ENCODE measurements at places on chromosomes 2 and 18.

GRCh38 chr2:209441541-209441940, 17.7 kb downstream of the MAP2 start:
- no peak for DNase-seq

DNA sequence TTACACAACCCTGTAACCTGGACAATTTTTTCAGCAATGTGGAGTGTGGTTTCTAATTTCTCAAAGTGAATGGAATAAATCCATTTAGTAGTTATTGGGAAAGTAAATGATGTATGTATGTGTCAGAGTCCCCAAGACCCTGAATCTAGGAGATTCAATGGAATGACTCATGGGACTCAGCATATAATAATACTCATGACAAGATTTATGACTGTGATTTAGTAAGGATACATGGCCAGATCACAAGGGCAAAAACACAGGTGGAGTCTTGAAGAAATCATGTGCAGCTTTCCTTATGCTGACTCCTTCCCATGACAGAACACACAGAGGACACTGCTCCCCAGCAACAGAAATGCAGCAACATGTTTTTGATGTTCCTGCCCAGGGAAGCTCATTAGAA, 1877.7 kb upstream of the LRRTM1 start:
- no peak for DNase-seq

DNA sequence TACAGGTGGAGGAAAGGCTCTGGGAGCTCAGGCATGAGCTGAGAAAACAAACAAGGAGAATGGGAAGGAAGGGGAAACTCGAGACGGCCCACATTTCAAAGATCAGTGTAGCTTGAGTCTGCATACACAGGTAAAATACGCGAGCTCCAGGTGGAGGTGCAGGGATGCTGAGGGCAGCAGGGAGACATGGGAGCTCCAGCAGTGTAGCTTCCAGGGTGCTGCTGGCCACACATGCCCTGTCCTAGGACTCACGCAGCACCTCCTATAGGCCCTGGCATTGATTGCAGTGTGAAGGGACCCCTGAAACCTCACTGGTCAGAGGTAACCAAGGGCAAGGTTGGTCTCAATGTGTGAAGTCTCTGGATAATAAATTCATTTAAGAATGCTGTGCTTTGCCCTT, 362.8 kb upstream of the HS6ST1 start:
- no peak for DNase-seq

DNA sequence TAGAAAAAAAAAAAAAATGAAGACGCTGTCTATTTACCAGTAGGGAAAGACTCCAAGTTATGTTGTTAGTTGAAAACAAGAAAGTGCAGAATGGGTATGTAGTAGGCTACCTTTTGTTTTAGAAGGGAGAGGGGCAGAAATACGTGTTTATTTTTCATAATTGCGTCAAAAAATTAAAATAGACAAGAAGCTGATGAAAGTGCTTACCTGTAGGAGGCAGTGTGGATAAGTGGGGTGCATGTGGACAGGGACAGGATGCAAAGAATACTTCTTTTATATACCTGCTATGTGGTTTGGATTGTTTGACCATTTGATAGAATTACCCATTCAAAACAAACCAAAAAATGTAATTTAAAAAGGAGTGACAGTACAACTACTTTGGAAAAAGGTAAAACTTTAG, 3.0 kb upstream of the GCG start:
- no peak for DNase-seq

- no peak for DNase-seq
These were observed 39.1 kb downstream of the TMEM163 start for GRCh38 chr2:134679745-134680144.

DNA sequence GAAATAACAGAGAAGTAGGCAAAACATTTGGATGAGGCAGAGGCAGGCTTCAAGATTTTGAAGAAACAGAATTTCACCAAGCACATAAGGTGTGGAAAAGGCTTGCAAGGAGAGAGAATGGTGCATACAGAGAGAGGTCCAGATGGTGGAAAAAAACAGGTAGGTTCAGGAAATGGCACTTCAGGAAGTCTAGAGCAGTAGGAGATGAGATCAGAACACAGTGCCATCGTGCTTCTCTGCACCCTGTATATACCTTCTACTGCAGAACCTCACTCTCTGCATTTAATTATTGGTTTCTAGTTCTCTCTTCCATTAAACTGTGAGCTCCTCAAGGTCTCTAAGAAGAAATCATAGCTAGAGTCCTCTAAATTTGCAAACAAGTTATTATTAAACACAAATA, 2.4 kb downstream of the PAIP2B start:
- DNase-seq = no peak

- DNase-seq = no peak
These were observed 13.4 kb downstream of the NOP58 start for GRCh38 chr2:202278944-202279343.

DNA sequence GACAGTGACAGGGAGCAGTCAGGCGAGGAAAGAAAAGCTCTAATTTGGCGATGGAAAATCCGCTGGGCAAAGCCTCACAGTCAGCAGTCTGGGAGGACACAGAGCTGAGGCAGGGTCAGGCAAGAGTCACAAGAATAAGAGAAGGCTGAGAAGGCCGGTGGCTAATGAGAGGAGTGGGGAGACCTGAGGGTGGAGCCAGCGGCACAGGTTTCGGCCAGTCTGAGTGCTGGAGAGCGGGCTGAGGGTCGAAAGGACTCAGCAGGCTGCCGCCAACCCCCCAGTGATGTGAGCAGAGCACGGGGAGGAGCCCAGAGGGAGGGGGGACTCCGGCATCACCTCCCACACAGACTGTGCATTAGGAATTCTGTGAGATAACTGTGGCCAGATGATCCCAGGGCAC, 500.6 kb upstream of the MYT1L start:
- DNase-seq = no peak

DNA sequence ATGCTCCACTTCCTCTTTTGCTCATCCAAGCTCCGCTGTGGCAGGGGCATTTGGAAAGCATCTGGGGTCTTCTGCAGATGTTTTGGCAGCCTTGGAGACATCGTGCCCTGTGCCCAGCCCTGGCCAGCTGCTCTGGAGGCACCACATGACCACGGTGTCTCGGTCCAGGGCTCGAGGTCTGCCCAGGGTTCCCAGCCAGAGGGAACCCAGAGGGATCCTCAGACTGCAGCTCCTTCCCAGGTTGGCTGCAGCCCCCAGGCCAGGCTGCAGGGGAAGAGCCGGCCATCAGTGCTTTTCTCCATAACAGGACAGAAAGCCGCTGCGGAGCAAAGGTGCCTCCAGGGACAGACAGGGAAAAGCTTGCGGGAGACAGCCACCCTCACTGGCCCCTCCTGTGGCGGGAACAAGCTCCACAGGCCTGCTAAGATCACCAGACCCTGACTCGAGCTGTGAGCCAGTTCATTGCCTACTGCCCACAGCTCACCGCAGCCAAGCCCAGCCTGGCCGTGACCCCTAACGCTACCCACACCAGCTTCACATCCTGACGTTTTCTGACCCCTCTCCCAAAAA, 74.7 kb downstream of the SMAD7 start:
- no peak for DNase-seq

- no peak for DNase-seq
These were observed 254.7 kb downstream of the RAD51AP2 start for GRCh38 chr2:17263570-17263968.

GRCh38 chr2:101998896-101999789, 7.4 kb downstream of the IL1R2 start:
- DNase-seq = no peak

- DNase-seq = no peak
These were observed 19.1 kb downstream of the LRP2 start for GRCh38 chr2:169343202-169343601.

- DNase-seq = no peak
These were observed 53.7 kb downstream of the APLF start for GRCh38 chr2:68521037-68521436.

DNA sequence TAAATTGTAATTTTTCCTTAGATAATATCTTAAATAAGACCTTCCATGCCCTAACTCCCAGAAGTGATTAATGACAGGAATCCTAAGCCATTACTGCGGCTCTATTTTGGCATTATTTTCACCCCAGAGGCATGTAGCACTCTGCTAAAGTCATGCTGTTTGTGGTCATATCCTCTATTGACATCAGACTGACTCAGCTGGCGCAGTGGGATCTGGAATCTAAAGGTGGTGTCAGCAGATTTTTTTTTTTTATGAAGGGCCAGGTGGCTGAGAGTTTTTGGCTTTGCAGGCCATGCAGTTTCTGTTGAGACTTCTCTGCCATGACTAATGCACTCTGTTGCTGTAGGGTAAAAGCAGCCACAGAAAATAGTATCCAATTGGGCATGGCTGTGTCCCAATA, 64.1 kb upstream of the ACVR1C start:
- DNase-seq = no peak

DNA sequence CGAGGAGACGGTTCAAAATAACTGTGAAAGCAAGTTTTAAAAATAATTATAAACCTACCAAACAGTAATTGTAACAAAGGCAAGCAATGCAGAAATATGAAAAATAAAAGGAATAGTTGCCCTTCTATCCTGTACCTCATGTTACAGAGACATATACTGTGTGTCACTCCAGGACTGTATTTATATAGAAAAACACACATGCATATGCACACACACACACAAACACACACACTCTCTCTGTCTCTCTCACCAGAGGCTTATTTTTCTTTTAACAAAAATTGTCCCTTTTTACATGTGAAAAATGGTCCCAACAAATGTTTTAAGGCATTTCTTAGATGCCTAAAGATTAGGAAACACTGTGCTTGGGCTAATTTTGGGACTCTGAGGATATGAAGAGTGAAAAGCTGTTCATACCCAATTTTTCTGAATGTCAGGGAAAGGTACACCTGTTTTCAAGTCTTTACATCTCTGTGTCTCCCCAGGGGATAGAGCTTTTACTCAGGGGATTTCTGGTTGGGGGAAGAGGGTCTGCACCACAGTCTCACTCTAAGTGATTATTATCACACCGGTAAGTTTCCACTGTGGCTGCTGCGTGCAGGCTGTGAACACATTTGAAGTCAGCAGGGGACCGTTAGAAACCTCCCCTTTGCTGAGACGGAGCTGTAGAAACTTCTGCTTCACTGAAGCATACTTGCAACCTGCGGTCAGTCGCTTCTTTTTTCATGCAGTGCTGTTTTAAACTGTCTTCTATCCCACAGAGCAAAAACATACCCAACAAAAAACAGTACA, 51.4 kb upstream of the SPAG16 start:
- peak; percentile 98 for DNase-seq

DNA sequence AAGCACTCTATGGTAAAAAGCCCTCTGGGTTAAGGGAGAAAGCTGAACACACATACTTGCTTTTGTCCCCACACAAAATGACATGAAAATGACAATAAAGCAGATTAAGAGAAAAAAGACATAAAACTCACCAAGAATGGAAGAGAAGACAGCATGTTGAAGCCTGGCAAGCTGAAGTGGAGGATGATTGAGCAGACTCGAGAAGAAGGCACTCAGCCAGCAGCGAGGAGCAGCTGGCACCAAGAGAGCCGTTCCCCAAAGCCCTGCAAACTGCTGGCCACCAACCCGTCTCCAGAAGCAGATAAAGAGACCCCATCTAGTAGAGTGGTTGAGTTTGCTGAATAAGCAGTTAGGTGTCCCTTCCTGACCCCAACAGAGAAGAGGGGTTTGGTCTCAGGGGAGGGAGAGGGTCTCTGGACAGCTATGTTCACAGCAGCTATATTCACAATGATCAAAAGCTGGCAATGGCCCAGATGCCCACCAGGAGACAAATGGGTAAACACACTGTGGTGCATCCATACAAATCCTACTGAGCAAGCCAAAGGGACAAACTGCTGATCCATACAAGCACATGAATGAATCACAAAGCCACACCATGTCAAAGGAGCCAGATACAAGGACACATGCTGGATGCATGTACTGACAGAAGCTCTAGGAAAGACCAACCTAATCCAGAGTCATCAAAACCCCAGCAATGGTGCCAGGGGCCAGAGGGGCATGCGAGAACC, 36.9 kb downstream of the FAM168B start:
- no peak for DNase-seq

GRCh38 chr2:109346601-109347228, 217.7 kb downstream of the SH3RF3 start:
- no peak for DNase-seq

DNA sequence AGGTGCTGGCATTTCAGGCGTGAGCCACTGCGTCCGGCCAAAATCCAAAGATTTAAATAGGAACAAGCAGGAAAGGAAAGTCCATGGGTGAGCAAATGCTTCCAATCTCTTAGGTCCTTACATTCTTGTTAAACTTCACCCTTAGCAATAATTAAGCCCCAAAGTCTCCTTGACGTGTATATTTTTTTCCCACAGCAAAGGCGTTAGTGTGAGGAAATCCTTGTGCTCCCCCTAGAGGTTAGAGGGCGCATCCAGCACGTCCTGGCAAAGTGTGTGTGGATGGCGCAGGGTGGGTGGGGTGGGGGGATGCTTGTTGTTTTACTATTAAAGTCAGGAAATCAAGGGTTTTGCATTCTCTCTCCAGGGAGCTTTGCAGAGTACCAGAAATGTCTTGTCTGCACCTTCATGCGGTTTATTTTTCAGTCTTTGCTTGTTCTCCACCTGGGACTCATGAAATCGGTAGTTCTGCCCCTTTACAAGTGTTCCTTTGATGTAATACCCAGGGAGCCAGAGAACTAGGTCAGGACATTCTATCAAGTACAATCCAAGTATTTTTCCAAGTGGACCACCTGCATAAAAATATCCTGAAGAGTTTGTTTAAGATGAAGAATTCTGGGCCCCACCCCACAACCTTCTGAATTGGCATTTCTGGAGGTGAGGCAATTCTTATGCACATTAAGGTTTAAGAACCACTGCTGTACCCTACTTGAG, 22.2 kb upstream of the ITSN2 start:
- DNase-seq = no peak

DNA sequence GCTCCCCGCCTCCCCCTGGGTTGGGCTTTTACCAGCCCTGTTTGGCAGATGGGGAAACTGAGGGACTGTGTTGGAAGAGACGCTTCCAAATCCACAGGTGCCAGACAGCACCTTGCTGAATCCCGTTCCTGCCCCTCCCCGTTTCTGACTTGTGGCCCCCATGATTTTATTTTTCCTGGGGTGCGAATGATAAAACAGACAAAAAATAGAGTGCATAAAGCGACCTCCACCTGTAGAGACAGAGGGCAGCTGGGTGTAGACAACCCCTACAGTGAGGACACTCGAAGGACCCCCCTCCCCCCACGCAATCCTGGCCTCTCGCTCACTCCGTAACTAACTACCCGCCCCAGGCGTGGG, 2.2 kb upstream of the CTDSP1 start:
- no peak for DNase-seq

DNA sequence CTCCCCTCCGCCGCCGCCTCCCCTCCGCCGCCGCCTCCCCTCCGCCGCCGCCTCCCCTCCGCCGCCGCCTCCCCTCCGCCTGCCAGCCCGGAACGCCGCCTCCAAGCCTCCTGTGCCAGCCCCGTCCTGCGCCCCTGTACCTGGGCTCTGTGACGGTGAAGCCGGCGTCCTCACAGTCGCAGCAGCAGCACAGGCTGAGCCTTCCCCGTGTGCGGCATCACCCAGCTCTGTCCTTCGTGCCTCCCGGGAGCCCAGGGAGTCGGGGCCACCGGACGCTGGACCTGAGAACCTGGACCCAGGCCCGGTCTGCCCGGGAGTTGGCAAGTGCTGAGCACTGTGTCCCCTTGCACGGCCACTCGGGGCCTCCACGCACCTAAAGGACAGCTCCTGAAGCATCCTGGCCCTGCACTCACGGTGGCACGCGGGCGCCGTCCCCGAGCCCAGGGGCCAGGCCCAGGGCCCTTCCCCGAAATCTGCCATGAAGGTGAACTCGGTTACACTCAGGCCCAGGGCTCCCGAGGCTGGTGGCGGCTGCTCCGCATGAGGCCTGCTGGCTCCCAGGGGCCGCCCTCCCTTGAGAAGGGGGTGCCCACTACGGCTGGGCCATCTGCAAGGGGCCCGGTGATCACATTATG, 32.9 kb downstream of the RTP5 start:
- no peak for DNase-seq

Data from GM12864 (cell line).